ENCODE measurements at places on chromosomes 4 and X.

GRCh38 chr4:63085091-63085490 is 1324.2 kb downstream of the TECRL start:
- DNase-seq, result no peak

DNA sequence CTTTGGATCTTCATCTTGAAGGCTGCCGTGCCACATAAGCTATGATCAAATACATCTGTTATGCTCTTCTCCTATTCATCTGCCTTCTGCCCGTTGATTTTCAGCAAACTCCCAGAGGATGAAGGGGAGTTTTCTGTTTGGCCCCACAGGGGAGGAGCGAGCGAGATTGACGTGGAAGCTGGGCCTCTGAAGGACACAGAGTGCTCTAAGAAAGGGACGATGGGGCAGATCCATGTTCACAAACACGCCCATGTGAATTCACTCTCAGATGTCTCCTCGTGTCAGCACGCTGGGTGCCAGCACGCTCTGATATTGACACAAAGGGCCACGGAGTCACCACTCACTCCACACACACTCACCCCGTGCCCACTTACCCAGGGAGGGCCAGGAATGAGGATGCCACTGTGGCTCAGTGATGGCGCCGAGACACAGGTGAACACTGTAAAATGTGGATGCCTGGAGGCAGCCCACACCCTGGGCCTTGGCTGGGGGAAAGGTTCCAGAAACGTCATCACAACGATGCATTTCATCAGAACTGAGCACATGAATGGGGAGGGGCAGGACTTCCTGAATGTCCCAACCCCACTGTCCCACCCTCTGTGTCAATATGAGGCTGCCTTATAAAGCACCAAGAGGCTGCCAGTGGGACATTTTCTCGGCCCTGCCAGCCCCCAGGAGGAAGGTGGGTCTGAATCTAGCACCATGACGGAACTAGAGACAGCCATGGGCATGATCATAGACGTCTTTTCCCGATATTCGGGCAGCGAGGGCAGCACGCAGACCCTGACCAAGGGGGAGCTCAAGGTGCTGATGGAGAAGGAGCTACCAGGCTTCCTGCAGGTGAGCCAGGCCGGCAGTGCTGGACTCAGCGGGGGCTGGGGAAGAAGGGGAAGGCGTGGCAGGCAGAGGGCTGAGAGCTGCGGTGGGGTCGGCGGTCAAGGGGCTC is at the start of gene S100P:
Gene S100P, plus strand, starts transcription at position 648 of the 946 bp plus-strand sequence. Its CDS starts 55 bp downstream, at position 703.
- DNase-seq, result no peak

DNA sequence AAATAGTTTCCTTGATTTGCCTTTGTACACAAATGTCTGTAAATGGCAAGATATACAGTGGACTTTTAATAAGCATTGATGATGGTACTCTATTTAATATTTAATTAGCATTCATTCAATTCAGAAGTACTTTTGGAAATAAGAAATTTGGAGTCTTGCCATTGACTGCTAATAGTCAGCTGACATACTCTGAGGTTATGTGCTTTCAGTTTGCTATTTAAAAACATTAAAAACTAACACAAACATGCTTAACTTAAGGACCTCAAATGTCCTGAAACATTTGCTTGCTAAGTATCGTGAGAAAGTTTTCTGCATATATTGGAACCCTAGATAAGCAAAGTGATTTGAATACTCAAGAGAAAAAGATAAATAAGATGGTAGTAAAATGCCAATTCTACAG is 64.6 kb downstream of the REELD1 start:
- DNase-seq, result no peak

DNA sequence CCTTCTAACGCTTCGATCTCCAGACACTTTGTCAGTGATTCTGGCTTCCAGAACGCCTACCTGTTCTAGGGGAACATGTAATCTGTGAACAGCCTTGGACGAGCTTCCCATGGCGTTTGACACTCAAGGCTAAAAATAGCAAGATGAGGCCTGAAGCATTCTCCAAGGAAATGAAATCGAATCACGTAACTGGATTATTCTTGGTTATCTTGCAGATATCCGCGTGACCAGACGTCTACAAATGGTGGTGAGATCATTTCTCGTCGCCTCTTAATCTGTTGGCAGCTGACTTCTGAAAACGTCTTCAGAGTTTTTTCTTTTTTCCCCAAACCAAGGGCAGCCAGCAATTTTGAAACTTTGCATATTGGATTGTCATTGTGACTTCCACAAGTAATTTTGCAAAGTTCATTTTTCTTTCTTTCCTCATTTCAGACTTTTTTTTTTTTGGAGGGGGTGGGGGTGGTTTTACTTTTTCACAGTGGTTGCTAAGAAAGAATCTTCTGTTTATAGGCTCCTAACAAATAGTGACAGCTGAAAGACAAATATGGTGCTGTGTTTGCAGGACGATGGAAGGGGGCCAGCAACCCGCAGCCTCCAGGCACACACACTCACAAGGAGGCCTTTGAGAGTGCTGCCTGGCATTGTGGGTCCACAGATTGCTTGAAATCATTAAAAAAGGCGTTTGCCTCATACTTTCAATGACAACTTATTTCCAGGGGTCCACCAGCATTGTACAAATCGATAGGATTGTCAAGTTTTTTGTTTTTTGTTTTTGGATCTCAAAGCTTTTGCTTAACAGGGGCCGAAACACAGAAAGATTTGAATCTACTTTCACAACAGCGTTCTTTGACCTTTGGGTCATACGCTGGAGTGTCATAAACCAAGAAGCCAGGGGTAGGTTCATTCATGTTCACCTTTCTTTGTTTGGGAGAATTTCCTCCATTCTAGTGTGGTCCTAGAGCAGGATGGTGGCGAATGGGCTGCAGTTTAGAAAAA is 32.4 kb upstream of the PDLIM3 start:
- DNase-seq, result no peak

DNA sequence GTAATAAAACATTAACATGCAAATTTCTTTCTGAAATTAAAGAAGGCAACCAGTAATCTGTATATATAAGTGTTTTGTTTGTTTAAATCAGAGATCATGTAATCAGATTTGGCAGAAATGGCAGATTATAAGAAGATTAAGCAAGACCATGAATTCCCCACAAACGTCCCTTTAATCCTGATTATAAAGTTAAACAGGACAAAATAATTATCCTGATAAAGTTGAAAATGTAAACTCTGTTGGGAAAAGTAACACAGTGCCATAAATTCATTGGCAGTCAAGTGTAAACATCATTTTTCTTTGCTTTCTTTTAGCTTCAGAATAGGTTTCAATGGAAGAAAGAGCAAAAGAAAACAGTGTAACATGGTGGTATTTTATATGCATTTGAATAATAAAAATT is 256.3 kb downstream of the KCNIP4 start:
- DNase-seq, result no peak

DNA sequence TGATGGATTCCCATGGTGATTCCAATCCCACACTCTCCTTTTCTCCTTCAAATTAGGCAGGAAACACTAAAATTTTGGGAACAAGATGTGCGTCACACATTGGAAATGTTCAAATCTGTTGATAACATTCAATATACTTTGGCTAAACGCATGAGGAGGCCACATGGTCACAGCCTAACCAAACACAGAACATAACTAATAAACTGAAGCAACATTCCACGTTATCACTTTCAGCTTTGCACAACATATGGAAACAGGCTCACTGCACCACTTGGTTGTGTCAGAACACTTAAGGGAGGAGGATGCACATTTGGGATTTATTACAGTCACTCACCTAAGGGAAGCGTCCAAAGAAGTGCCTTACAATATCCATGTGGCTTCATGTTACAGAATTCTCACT is 4.7 kb downstream of the SH3RF1 start:
- no peak for DNase-seq

- DNase-seq, result no peak
Measured at GRCh38 chrX:36414056-36414455, 494.5 kb downstream of the CFAP47 start.

DNA sequence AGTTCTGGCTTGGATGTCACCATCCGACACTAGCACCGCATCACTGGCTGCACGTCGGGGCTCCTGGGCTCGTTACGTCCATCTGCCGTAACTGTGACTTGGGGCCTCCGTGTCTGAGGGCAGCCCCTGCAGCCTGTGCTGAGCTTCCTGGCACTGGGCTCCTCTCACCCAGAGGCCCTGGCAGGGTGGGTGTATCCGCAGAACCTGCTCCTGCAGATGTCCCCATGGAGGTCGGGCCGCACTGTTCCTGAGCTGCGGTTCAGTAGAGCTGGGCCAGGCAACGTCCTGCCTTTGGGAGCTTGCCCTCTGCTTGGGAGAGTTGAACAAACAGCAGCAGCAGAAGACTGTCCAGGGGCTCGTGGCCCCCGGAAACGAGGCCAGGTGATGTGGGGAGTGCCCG is 71.4 kb downstream of the RGS12 start:
- DNase-seq, result no peak

- DNase-seq, result no peak
Measured at GRCh38 chr4:25951390-25951952, 37.5 kb downstream of the SMIM20 start.

DNA sequence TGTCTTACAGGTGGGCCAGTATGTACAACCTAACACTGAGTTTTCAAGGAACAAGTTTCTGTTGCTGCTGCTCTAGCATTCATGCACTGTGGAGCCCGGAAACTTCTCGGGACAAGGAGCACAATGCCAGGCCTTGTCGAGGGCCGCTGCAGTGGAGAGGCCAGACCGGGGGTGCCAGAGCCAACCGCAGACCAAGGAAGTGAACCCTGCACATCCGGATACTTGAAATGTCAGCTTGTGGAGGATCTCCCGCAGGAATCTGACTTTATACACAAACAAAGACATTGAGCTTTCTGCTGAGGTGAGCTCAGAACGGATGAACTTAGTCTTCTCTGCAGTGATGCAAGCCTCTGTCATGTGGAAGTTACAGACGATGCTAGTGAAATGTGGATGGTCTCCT is 99.5 kb downstream of the ZNF827 start:
- no peak for DNase-seq

DNA sequence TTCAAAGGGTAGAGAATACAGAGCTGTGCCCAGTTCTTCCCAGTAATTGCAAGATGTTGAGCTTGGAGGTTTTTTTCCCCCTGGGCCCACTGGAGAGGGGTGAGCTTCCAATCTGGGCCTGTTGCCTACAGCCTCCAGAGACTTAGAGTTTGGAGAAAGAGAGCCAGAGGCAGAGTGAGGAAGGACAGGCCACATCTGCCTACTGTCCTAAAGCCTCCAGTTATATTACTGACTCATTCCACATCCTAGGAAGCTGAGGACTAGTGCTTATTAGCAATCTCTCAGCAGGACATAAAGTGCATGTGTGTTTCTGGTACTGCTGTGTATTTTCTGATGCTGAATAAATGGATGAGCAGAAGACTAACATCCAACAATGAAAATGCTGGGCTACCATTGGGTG is 181.0 kb upstream of the MAMLD1 start:
- no peak for DNase-seq

- DNase-seq, result no peak
Measured at GRCh38 chr4:37666625-37667071, 19.5 kb downstream of the RELL1 start.

- no peak for DNase-seq
Measured at GRCh38 chr4:20735931-20736330, 35.7 kb downstream of the PACRGL start.

DNA sequence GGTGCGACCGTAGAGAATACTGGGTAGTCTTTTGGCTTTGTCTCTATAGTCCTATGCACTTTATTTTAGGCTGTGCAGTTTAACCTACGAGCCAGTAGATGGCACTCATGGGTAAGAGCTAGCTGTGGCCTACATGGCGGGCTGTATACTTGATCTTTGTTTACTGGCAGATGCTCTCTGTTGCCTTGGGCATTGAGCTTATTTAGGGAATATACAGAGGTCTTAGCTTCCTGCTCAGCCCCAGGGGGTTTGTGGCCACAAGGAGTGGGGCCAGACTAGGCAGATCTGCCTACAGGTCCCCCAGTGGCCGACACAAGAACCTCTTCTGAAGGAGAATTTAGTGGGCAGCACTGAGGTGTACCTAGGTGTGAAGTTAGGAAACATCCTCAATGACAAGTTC is 227.6 kb upstream of the HDX start:
- DNase-seq, result no peak

- DNase-seq, result no peak
Measured at GRCh38 chrX:2774057-2774456, 22.2 kb downstream of the XG start.

DNA sequence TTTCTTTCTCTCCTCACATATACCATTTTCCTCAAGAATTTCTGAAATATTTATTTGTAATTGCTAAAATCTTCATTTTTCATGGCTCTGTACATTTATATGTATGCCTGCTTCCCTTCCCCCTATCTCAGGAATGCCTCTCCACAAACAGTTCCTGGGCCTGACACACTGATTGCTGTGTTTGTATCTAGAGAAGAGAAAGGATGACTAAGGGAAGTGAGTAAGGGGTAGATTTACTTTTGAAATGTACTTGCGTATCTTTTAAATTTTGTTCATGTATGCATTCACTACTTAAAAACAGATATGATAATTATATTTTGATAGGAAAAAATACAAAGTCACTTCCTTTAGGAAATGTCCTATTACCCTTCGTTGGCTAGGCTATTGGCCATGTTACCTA is 790.8 kb downstream of the PCDH18 start:
- no peak for DNase-seq

- no peak for DNase-seq
Measured at GRCh38 chr4:138216272-138216867, 25.8 kb downstream of the SLC7A11 start.

- no peak for DNase-seq
Measured at GRCh38 chr4:20251796-20252655, at the start of gene SLIT2. Gene SLIT2 (plus strand): TSS chr4:20251905. CDS start chr4:20253816, 1,911 bp downstream.

- DNase-seq, result no peak
Measured at GRCh38 chrX:36804066-36804465, 204.1 kb upstream of the FAM47C start.

GRCh38 chr4:10160281-10160856 is 43.8 kb upstream of the WDR1 start:
- DNase-seq, result no peak

- no peak for DNase-seq
Measured at GRCh38 chr4:66728280-66728679, 817.0 kb downstream of the CENPC start.

- no peak for DNase-seq
Measured at GRCh38 chr4:172584816-172585215, 583.8 kb upstream of the GALNT7 start.

DNA sequence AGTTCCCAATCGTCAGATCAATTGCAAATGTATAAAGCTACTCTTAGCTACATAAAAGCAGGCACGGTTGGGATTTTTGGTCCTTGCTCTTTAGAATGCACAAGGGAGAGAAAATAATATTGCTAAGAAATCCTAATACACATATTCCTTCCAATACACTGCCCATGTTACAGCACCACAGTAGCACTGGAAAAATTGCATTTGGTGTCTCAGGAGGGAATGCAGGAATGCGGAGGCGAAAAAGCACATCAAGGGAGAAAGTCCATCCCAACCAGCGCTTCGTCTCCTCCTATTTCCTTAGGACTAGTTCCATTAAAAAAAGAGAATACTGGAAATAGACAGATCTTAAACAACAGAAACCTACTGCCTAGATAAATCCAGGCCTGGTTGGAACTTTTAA is 23.9 kb downstream of the ADGRA3 start:
- DNase-seq, result no peak

- no peak for DNase-seq
Measured at GRCh38 chrX:38183596-38183995, 37.1 kb downstream of the SRPX start.

DNA sequence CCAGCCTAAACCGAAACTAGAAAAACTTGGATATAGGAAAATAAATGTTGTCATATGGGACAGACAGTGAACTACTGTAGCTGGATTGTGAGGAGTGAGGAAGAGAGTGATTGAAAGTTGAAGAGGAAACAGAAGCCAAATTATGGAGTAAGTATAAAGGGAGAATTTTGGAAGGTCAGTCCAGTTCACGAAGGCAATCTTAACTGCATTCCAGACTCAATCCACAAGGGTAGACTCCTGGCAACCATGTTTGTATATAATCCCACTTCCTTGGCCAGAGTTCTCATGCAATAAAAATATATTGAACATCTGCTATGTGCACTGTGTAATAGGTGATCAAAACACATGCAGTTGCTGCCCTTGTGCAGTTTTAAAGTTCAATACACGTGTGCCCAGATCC is 58.6 kb upstream of the CAMK2D start:
- DNase-seq, result no peak
